Stimulated activated CD4-positive, alpha-beta T cell treated with anti-CD3 and anti-CD28 coated beads, Interleukin-12 subunit alpha, Interleukin-12 subunit beta, amount 100 ng/mL, for 24 hours (primary cell): ENCODE measurements at places on chromosomes 2 and 18.

DNA sequence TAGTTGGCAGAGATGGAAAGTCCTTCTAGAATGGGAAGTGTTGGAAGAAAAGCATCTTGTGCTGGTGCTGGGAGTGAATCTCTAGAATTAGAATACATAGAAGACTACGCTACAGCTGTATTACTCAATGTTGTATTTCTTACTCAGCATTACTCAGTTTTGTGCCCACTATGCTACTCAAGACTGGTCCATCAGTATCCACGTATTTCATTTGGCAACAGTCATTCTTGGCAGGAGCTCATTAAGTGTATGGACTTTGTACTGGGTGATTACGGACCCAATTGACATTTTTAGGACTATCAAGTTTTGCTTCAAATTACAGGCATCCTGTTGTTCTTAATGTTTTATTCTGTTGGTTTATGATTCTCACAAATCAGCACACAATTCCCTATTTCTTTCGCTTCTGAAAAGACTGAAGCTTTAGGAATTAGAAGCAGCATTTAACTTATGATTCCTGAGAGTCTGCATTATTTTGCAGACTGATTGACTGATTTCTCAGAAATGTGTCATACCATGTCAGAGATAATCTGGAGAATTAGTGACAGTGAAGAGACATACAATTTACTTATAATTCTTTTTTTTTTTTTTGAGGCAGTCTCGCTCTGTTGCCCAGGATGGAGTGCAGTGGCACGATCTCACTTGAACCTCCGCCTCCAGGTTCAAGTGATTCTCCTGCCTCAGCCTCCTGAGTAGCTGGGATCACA lies 136.9 kb downstream of the MYO3B start:
- DNase-seq: no peak

GRCh38 chr2:1538663-1539062 lies 125.4 kb downstream of the TPO start:
- DNase-seq: no peak

DNA sequence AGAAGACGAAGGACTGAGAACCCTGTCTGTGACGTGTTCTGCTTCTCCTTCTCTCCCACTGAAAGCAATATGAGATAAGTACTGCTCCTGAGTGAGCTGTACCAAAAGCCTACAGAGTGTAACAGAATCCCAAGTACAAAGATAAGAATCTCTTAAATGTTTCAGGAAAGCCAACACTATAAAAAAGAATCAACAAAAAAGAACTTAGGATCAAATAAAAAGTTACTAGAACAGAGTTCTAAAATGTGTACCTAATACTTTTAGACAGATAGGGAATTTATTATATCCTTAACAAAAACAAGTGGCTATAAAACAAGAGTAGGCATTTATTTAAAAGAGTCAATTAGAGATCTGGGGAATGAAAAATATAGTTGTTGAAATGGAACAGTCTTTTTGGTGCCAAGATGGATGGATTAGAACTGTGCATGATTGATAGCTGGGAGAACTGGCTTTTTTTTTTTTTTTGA lies 49.0 kb downstream of the NCOA1 start:
- no peak for DNase-seq

DNA sequence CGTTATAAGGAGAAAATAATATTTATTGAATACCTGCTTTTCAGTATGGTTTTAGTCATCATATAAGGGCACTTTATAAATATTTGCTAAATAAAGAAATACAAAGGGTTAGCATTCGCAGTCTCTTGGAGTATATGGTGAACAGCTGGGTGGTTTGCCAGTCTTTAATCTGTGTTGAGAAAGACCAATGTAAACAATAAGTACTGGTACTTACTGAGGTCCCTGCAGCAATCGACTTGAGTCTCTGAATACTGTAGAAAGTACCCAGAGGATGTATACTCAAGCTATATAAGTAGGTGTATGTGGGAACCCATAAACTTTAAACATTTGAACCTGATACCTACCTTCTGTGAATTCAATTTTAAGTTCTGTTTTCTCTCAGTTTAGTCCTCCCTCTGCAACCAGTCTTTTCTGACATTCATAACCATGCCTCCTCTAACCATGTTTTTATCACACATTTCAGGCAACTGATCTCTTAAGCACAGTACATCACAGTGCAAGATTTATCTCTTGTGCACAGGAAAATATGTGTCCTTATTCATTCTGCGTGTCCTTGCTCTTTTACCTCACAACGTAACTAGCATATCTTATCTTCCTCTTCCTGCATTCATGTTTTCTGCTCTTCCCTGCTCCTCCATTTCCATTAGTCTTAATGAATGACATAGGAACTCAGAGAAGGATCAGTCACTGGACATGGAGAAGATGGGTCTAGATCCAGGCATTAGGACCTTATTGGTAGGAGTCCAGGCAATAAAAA lies 21.7 kb downstream of the C18orf63 start:
- DNase-seq: no peak

DNA sequence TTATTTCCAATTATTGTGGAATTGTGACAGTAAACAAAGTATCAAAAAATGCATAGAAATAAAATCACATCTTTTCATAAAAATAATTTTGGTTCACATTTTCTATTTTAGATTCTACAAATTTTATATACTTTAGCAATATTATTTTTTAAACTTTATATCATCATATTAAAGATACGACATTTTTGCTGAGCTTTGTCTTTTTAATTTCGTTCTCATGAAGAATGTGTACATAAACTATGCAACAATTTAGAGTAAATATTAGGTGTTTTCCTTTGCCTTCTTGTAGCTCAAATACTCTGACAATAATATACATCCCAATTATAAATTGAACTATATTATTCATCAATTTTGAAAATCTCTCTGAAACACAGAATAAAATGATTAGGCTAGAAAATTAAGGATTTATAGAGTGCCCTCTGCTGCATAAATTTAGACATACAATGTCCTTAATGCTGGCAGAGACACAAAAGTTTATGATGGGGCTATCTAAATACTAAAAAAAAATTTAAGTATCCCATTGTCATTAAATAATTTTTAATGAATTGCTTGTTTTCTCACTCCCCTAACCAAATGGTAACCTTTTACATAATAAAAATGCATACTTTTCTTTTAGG lies 45.7 kb downstream of the CCDC102B start:
- no peak for DNase-seq

DNA sequence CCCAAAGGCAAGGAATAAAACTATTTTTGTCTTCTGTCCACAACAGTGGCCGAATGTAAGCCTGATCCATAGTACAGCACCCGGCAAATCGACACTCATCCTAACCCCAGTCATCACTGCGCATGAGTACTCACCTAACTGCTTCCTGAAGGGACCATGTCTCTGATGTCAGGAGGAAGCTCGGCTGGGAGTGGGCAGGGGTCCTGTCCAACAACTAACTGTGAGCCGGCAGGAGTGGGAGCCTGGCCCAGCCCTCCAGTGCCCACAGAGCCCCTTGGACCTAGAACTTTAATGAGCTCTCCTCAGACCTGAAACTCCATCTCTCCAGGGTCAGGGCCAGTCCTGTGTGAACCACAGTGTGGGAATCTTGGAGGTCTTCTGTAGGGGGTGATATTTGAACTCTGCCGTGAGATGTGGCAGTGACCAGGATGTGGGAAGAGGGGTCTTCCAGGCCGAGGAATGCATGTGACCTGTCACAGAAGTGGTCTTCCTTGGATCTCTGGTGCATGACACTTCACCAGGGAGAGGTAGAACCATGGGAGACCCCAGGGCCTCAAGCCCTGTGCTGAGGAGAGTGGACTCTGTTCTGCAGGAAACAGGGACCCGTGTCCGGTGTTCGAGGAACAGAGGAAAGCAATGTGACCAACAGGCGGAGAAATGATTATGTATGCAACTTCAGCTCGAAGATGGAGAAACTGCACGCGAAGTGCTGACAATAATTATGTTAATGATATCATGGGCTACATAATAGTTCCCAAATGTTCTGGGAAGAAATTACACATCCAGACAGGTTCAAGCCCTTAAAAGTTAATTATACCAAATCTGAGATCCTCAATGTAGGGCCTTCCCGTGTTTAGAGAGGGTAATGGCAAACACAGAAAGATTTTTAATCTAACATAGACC lies 240.1 kb upstream of the HDAC4 start:
- no peak for DNase-seq

GRCh38 chr18:63095768-63096167 lies 223.8 kb downstream of the BCL2 start:
- no peak for DNase-seq

DNA sequence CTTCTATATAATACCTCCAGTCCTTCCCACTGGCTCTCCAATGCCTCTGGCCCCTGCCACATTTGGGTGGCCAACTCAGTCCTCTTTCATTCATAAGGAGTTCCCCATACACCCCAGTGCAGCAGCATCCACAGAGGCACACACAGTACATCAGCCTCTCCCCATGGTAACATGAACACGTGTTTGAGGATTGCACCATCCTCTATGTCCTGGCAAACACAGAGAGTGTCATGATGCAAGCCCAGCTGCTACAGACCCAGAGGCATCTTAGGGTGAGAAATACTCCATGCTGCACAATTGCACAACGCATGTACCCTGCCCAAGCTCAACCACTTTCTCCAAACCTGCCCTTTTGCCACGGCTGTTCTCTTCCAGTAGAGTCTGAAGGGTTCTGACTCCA lies 11.5 kb downstream of the IGFBP5 start:
- DNase-seq: no peak

- no peak for DNase-seq
Observed at GRCh38 chr2:211055438-211055837, 499.0 kb downstream of the CPS1 start.

DNA sequence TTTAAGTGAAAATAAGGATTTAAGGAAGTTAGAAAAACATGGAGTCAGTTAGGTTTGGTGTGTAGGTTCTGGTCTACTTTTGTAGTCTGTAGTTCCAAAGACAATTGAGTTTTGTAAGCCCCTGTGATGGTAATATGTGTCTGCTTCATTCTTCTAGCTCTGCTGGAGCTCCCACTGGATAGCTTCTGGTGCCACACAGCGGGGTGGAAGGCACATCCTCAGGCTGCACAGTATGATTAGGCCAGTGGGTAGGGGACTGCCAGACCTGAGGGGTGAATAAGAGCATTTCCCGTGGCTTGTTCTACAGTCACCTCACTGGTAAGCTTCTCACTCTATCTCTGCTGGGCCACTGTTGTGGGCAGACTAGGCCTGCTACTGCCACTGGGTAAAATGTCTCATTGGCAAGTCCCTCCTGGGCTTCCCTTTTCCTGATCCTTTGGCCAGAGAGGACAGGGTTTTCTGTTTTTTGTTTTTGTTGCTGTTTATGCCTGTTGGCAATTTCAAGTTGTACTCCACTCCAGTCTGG lies 44.5 kb downstream of the TMEM131 start:
- DNase-seq: no peak

GRCh38 chr18:12928641-12929040 lies 19.2 kb upstream of the SEH1L start:
- no peak for DNase-seq

- DNase-seq: no peak
Observed at GRCh38 chr18:7367336-7367735, 136.4 kb downstream of the LRRC30 start.

GRCh38 chr18:62399781-62400308 lies 74.7 kb downstream of the TNFRSF11A start:
- no peak for DNase-seq

GRCh38 chr2:170747921-170748320 lies 22.3 kb upstream of the ERICH2 start:
- no peak for DNase-seq

GRCh38 chr2:12064153-12064552 lies 317.7 kb downstream of the LPIN1 start:
- no peak for DNase-seq

- DNase-seq: no peak
Observed at GRCh38 chr2:96260387-96261260, 5.2 kb downstream of the TMEM127 start.

DNA sequence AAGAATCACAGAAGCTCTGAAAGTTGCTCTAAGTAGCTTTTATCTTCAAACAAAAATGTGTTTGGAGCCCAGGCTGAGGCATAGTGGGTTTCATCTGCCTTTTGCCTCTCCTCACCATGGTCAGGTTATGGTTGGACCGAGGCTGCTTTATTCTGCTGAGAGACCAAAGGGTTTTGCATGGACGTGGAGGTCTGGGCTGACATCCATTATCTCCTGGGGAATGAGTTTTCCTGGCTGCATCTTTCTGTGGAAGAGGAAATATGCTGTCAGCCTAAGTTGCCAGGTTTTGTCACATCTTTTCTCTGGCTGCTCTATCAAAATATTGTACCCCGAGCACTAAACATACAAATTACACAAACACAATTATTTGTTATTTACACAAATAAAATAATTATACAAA lies 223.2 kb downstream of the LDLRAD4 start:
- no peak for DNase-seq

GRCh38 chr2:201953396-201953795 lies 80.3 kb upstream of the FZD7 start:
- no peak for DNase-seq

- DNase-seq: no peak
Observed at GRCh38 chr2:200475795-200476194, 34.1 kb downstream of the KCTD18 start.

- DNase-seq: no peak
Observed at GRCh38 chr2:223042704-223043118, 9.3 kb upstream of the KCNE4 start.

DNA sequence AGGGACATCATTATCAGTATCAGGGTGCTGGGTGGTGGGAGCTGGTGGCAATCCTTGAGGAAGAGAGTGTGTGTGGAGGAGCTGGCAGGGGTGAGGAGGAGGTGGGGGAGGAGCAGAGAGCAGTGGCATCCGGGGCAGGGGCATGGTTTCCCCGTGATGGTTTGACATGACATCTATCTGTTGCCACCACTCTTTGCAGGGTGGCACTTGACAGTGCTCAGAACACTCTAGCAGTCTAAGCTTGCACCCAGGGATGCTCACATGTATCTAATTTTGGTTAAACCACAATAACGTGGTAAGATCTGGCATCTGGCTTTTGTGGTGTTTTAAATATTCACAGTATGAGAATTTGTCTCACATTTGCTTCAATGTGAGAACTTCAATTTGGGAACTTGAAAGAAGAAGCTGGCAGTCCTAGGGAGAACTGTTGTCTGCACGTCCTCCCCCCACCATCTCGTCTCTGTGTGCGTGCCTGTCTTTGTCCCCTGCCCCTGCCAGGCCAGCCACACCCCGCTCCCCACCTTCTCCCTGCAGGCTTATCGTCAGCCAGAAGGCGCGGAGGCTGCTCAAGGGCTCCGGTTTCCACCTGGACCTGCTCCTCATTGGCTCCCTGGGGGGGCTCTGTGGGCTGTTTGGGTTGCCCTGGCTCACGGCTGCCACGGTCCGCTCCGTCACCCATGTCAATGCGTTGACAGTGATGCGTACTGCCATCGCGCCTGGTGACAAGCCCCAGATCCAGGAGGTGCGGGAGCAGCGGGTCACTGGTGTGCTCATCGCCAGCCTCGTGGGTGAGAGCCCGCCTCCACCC lies 11.7 kb downstream of the SLC4A3 start:
- DNase-seq: no peak

- DNase-seq: no peak
Observed at GRCh38 chr2:30688956-30689401, 118.3 kb downstream of the CAPN13 start.
